Esophagus squamous epithelium (tissue), 5 donors: ENCODE measurements at places on chromosomes 5 and 9.

DNA sequence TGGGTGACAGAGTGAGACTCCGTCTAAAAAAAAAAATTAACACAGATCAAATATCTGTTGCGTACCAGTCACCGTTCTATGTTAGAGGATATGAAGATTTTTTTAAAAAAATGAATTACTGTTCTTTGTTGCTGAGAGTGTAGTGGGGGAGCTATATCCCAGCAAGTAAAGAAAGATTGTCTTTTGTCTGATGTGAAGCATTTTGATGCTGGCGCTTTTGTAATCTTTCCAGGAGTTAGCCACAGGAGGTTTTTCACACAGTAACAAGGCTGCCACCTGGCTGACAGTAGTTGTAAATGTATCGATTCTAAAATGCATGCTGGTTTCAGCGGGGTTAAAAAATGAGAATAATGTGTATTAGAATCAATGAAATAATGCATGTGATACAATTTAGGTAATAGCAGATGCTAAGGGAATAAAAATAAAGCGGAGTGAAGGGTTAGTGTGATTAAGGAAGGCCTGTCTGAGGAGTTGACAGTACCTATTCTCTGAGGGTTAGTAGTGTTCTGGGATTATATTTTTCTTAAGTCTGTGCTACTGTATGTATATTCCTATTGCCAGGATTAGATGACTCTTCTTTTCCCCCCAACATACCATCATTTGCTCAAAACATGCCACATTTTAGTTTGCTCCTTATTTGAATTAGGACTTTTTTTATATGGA is 3.4 kb downstream of the LMNB1 start:
- no peak for DNase-seq

DNA sequence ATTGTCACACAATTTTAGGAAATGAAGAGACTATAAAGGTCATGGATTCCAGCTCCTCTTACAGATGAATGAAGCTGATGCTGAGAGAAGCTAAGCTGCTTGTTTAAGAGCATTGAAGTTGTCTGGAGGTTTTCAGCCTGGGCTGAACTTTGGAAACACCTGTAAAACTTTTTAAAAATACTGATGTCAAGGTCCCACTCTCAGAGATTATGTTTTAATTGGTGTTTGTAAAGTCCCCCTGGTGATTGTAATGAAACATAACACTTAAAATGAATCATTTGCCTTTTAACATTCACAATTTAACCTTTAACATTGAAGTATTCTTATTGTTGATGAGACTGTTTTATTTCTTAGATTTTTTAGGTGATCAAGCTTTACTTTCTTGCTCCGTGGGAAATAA is 16.4 kb downstream of the RAD23B start:
- no peak for DNase-seq

- DNase-seq: no peak
Observed at GRCh38 chr5:126251024-126251423, 172.2 kb upstream of the GRAMD2B start.

DNA sequence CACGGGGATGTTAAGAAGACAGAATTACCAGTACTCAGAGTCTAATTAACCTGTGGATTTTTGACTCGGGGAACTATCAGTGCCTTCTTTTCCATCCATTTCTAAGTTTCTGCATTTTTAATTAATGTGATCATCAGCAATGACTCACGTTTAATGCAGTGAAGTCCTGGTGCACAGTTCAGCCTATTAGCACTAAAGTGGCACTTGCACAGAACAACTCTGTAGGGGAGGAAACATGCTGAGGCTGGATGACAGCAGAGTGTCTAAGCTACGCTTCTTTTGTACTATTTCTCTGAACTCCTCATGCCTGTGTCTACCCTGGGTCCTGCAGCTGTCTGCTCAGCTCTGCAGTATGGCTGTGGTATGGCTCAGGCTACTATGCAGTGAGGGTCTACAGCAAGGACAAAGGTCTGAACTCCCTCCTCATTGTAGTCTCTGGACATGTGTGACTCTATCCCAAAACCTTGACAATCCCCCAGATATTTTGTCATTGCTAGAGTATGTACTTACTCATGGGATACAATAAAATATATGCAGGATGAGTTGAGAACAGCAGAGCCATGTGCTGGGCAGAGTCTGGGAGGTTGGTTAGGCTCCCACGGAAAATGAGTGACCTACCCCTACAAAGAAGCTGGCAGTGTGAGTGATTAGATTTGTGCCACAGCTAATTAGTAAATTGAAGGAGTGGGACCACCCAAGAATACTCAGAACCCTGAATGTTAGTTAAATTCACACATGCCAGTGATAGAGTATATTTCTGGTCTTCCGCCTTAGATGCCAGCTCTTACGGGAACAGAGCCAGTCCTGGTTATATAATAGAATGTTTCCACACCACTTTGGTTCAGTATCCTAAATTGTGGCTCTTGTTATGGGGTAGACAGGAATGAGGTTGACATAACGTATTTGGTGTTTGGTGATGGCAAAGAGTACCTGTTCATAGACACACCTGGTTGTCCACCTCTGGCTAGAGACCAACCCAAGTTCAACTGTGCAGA is 148.0 kb downstream of the GHR start:
- DNase-seq: no peak

- no peak for DNase-seq
Observed at GRCh38 chr5:59560553-59560952, 333.0 kb downstream of the PDE4D start.

GRCh38 chr5:65133477-65134110 is 348.1 kb downstream of the ADAMTS6 start:
- DNase-seq: no peak
